Activated CD4-positive, alpha-beta memory T cell treated with anti-CD3 and anti-CD28 coated beads for 36 hours (primary cell): ENCODE measurements at places on chromosomes 7 and 10. TPM values are rescaled to one million over a fixed set of nuclear protein-coding genes. Genes with fewer than 3 reads are reported as not detected.

CDK1 gene
- total RNA-seq = 153 TPM

KCP gene
- total RNA-seq = 0.12 TPM

PHKG1 gene
- 2.4 TPM for total RNA-seq

POT1 gene
- total RNA-seq = 32.8 TPM

INTS1 gene
- 86.4 TPM for total RNA-seq

GPR85 gene
- total RNA-seq = not detected

CYP3A4 gene
- total RNA-seq = not detected

CREB3L2 gene
- total RNA-seq = 36.1 TPM

MLXIPL gene
- not detected for total RNA-seq

PRPF18 gene
- total RNA-seq = 21.9 TPM

IDE gene
- total RNA-seq = 40.1 TPM

CTAGE4 gene
- total RNA-seq = 3.6 TPM

MOGAT3 gene
- total RNA-seq = not detected

WDR37 gene
- total RNA-seq = 18.1 TPM

UNCX gene
- total RNA-seq = not detected

GDF2 gene
- not detected for total RNA-seq

CACNB2 gene
- not detected for total RNA-seq

FFAR4 gene
- total RNA-seq = not detected

CD36 gene
- not detected for total RNA-seq

FEZF1 gene
- not detected for total RNA-seq

CAMK2B gene
- 0.76 TPM for total RNA-seq

SH2B2 gene
- total RNA-seq = 3.8 TPM

ACSL5 gene
- 32.9 TPM for total RNA-seq

MSS51 gene
- 2.1 TPM for total RNA-seq

TACR2 gene
- not detected for total RNA-seq

SAP25 gene
- total RNA-seq = 9.9 TPM

GSTO2 gene
- total RNA-seq = 2.3 TPM

SLC13A1 gene
- total RNA-seq = not detected

HYAL4 gene
- total RNA-seq = not detected

LGI1 gene
- total RNA-seq = not detected

PIK3AP1 gene
- total RNA-seq = 4.3 TPM

SNX8 gene
- 35.4 TPM for total RNA-seq

PNLIPRP2 gene
- total RNA-seq = not detected

PNLIPRP3 gene
- total RNA-seq = not detected

DYDC2 gene
- not detected for total RNA-seq

GPR37 gene
- not detected for total RNA-seq

CHST15 gene
- total RNA-seq = 0.05 TPM

OR2AE1 gene
- not detected for total RNA-seq

SUN3 gene
- total RNA-seq = not detected

MUC12 gene
- 1.0 TPM for total RNA-seq

PPP1R9A gene
- total RNA-seq = not detected

DNMBP gene
- 2.1 TPM for total RNA-seq

MYO3A gene
- total RNA-seq = not detected

INHBA gene
- not detected for total RNA-seq

TIMM23 gene
- 73.4 TPM for total RNA-seq

CCNY gene
- 36.2 TPM for total RNA-seq

LRMDA gene
- total RNA-seq = not detected

SPACDR gene
- total RNA-seq = 3.5 TPM

SFTPA1 gene
- not detected for total RNA-seq

IFIT1B gene
- total RNA-seq = not detected

ENTPD1 gene
- total RNA-seq = 2.8 TPM

TCAF2 gene
- 33.9 TPM for total RNA-seq

FAM241B gene
- 11.8 TPM for total RNA-seq
